ENCODE measurements at places on chromosomes 7 and 10. TPM values are rescaled to one million over a fixed set of nuclear protein-coding genes. Genes with fewer than 3 reads are reported as not detected.

The BMPER gene
- total RNA-seq: 56.5 TPM

The AKR1C4 gene
- not detected for total RNA-seq

The MYO3A gene
- not detected for total RNA-seq

The CHST12 gene
- total RNA-seq: 6.0 TPM

The SDK1 gene
- under 0.01 TPM for total RNA-seq

The AKR1D1 gene
- total RNA-seq: not detected

The CALD1 gene
- total RNA-seq: 510 TPM

The DPYSL4 gene
- 4.9 TPM for total RNA-seq

The KCNIP2 gene
- total RNA-seq: 1.1 TPM

The PPIF gene
- total RNA-seq: 46.5 TPM

The CYP3A4 gene
- not detected for total RNA-seq

The ZPBP gene
- total RNA-seq: not detected

The C7orf33 gene
- not detected for total RNA-seq

The SLC18A2 gene
- total RNA-seq: under 0.01 TPM

The RSPH10B2 gene
- 0.30 TPM for total RNA-seq

All from smooth muscle cell of the coronary artery (primary cell).